ENCODE measurements at places on chromosomes 11 and 22.

DNA sequence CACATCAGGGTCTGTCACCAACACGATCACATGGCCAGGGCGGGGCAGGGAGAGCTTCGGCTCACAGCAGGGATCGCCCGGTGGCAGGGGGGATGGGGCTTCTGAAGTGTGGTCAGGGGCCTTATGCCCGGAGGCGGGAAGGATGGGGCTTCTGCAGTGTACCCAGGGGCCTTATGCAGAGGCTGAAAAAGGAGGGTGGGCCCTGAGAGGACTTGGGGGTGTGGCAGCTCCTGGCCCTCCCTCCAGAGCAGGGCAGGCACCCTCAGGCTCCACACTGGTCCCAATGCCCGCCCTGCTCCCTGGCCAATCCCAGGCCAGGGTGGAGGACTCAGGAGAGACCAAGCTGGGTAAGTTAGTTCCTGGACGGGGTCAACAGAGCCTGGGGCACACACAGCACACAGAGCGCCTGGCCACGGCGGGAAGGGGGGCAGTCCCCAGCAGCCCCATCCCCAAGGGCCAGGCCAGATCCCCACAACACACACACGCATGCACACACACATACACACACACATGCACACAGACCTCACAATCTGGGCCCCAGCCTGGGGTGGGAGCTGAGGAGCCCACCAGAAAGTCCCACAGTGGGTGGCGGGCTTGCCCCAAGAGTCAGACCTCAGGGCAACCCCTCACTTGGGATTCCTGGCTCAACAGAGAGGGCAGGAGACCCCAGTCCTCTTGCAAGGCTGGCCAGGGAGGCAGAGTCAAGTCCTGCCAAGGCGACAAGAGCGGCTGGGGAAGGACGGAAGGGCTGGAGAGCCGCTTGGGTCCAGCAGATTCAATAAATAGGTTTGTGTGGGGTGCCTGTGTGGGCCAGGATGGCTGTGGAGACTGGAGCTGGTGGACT is 1.1 kb upstream of the CEND1 start:
- DNase-seq = no peak

- DNase-seq = no peak
Observed at GRCh38 chr11:64841592-64842365, 2.7 kb downstream of the CDC42BPG start.

- no peak for DNase-seq
Observed at GRCh38 chr22:20258021-20258299, 10.2 kb downstream of the RTN4R start.

GRCh38 chr11:82731691-82732277 is 1.9 kb downstream of the FAM181B start:
- no peak for DNase-seq

DNA sequence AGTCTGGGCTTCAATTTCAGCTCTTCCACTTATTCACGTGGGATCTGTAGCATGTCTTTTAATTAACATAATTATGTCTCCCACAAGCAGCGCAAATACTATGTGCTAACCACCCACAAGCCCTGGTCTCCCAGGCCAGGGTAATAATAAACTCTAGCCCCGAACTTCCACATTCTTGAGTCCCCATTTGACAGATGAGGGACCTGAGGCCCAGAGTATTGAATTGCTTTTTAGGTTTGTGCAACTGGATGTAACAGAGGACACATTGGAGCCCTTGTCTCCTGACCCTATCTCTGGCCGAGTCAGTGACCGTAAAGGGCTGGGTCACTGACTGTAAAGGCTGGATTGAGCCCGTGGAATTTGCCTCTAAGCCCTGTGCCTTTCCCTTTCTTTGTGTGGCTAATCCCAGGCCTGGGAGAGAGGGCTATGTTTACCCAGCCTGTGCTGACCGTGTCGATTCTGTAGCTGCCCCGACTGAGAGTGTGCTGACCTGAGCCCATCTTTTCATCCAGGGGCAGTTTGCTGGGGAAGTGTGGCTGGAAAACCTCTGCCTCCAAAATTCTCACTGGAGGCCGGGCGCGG is 3.9 kb downstream of the CRYBB2 start:
- DNase-seq = no peak

DNA sequence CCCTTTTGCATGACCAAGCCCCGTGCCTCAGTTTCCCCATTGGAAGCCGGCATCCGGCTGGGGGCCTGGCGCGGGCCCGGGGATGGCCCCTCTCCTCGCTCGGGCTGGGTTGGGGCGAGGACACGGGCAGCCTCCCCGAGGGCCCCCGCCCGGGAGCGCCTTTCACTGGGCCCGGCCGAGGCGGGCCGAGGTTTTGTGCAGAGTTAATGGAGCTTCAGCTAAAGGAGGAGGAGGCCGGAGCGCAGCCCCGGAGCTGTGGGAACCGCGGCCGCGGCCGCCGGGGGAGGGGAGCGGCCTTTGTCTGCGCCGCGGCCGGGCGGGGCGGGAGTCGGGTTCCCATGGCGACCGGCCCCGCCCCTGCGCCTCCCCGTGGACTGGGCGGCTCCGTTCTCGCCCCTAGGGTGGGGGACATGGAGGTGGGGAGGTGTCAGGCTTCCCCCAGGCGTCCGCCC is 1.4 kb upstream of the MAPK11 start:
- DNase-seq = peak; percentile 57

DNA sequence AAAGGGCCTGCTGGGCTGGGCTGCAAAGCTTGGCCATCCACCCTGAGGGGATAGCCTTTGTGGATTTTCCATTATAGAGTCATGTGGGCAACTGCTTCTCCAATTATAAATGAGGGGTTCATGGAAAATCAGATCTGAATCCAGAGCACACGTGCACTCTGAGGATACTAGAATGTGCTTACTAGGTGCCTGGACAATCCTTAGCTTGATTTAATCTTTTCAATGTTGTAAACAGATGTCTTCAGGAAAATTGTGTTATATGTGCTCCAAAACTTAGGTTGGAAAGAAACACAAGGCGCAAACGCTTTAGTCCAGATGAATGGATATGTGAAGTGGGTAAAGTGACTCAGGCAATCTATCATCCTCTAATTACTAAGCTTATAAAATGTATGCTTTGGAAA is 92.0 kb downstream of the SLC17A6 start:
- DNase-seq = no peak

DNA sequence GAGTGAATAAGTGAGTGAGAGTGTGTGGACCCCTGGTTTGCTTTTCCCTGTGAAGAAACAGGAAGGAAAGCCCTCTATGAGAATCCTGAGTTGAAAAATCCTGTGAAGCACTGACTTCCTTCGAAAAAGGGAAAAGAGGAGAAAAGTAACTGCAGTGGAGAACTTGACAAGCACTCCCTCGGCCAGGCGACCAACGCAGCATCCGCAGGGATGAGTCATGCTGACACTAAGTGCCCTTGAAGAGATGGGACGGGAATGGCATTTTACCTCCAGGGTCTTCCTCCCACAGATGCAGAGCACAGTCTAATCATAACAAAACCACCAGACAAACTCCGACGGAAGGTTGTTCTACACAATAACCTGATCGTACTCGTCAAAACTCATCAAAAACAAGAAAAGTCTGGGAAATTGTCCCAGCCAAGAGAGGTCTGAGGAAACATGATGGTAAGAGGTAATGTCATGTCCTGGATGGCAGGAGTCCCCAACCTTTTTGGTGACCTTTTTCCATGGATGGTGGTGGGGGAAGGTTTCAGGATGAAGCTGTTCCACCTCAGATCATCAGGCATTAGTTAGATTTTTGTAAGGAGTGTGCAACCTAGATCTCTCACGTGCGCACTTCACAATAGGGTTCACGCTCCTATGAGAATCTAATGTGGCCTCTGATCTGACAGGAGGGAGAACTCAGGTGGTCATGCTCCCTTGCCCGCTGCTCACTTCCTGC is 132.2 kb upstream of the B3GAT1 start:
- no peak for DNase-seq

All from NCI-H1694 treated with DMSO at 0.1 percent for 48 hours (cell line).